ENCODE measurements at places on chromosomes 7 and 10. TPM values are rescaled to one million over a fixed set of nuclear protein-coding genes. Genes with fewer than 3 reads are reported as not detected.

- DNase-seq: no peak
Measured at GRCh38 chr7:143493751-143494150, 16.1 kb downstream of the TAS2R41 start.

GRCh38 chr7:144481833-144482232 lies 78.3 kb upstream of the NOBOX start:
- DNase-seq: no peak

DNA sequence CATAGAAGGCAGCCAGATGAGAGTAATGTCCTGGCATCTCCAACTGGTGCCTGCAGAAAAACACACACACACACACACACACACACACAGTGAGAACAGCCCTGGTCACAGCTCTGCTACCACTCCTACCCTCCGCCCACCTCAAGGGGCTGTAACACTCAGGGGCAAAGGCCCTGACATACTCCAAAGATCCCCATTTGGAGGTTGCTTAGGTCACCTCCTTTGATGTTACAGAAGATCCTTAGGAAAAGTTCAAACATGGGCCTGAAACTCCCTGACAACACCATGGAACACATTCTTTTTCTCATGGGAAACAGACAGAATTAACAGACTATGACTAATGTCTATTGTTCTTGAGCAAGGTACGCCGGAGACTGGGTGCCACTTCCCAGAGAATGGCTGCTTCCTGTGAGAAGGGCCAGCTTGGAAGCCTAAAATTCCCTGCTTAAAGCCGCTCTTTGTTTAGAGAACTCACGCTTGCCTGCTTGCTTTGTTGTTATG lies 27.7 kb downstream of the DENND11 start:
- no peak for DNase-seq

DNA sequence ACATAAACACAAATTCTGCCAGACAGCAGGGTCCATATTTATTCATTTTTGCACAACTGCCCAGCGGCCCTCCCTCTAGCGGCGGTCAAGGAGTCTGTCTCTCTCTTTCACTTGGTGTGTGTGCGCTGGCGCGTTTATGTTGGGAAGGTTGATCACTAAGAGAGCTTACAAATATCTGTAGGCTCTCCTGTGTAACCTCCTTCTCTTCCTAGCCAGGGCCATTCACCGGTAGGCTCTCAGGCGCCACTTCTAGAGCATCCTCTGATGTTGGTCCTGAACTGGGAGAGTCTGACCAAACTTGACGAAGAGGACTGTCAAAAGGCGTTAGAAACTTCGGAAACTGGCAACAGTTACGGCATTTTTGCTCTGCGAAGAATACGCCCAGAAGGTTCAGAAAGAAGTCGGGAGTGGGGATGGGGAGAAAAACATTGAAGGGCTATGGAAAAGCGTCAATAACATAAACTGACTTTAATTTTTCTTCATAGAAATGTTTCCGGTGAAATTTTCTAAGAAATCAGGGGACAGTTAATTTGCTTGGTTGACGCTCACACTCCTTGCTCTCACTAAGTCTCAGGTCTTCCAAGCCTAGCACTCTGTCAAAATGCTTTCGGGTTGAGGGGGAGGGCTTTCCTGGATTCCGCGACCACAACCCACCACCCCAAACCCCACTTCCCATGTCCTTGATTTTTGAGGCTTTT lies 731.1 kb downstream of the ZWINT start:
- DNase-seq: peak; percentile 27

The HOXA11 gene
- not detected for total RNA-seq

The STEAP1B gene
- 1.2 TPM for total RNA-seq

The NUTM2D gene
- 9.8 TPM for total RNA-seq
